Naive B cell (primary cell): ENCODE measurements at places on chromosomes 1 and 21. TPM values are rescaled to one million over a fixed set of nuclear protein-coding genes. Genes with fewer than 3 reads are reported as not detected.
A peak's percentile ranks its signal among the peaks of the same experiment; 100 is the strongest.

The TINAGL1 gene
- polyA plus RNA-seq = not detected

The ROR1 gene
- 0.36 TPM for polyA plus RNA-seq

The NKAIN1 gene
- polyA plus RNA-seq = not detected

The MEX3A gene
- not detected for polyA plus RNA-seq

The GJA8 gene
- not detected for polyA plus RNA-seq

The MPZ gene
- polyA plus RNA-seq = not detected

- no peak for DNase-seq
Observed at GRCh38 chr21:45366931-45367401, 38.0 kb upstream of the COL18A1 start.

GRCh38 chr21:42158846-42159245 lies 60.1 kb upstream of the ABCG1 start:
- no peak for DNase-seq

DNA sequence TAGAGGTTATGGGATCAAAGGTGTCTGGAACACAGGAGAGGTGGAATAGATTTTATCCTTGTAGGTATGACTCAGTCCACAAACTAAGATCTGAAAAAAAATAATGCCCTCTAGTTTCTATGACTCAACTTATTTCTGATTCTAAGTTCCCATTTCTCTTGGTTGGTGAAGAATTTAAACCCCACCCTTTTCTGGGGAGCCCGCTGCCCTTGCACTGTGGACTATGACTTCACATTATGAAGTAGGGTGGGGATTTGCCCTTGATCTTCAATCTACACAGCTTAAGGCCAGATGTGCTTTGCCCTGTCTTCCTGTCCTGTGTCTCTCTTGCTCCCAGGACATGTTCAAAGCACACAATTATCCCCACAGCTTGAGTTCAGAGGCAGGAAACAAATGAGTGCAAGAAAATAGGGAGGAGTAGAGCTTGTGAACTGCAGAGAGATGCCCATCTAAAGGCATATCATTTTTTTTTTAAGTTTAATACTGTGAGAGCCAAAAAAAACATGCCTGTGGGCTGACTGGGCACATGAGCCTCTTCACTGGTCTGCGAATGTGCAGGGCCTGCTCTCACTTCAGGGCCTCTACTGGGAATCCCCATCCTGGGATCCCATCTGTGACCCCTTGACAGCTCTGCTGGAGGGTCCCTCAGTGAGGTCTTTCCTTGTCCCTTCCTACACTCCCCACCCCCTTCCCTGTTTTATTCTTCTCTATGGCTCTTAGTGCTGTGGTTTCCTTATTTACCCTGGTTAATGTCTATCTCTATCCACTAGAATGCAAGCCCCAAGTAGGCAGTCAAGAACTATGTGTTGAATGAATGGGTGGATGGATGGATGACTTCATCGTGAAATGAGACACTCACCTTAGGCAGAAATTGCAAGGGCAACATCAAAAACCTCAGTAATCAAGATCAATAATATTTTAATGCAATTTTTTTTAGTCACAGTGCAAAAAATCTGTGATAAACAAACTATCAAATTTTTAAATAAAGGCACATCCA lies 61.5 kb downstream of the CD58 start:
- DNase-seq = no peak

- no peak for DNase-seq
Observed at GRCh38 chr1:234756066-234756774, 146.2 kb upstream of the IRF2BP2 start.

DNA sequence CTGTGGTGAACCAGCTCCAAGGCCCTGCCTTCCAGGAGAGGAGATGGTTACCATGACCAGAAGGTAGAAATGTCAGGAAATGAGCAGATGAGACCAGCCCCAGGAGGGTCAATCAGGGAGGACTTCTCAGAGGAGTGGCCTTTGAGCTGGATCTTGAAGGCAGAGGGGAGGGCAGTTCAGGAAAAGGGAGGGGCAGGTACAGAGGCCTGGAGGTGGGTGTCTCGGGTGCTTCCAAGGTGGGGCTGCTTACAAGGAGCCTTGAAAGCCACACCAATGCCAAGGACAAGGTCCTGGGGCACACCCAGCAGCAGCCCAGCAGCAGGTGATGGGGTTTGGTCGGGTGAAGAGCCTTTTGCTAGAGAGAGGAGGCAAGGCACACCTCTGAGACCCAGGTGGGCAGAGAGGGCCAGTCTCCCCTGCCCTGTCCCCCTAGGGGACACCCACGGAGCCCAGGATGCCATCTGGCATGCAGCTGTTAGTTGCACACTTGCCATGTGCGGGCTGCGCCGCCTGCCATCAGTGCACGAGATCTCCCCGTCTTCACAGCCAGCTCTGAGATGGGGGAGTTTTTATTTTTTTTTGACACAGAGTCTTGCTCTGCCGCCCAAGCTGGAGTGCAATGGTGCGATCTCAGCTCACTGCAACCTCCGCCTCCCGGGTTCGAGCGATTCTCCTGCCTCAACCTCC lies 18.5 kb downstream of the SLC66A1 start:
- DNase-seq = no peak

GRCh38 chr1:31127266-31127665 lies 61.7 kb upstream of the PUM1 start:
- DNase-seq = no peak

- peak; percentile 76 for DNase-seq
Observed at GRCh38 chr1:206663832-206664652, 20.7 kb upstream of the MAPKAPK2 start.

GRCh38 chr1:164495905-164496304 lies 63.1 kb upstream of the PBX1 start:
- DNase-seq = no peak

GRCh38 chr1:245045087-245045881 lies 109.5 kb upstream of the KIF26B start:
- DNase-seq = no peak

- no peak for DNase-seq
Observed at GRCh38 chr1:76666499-76666898, 200.8 kb upstream of the ST6GALNAC5 start.

DNA sequence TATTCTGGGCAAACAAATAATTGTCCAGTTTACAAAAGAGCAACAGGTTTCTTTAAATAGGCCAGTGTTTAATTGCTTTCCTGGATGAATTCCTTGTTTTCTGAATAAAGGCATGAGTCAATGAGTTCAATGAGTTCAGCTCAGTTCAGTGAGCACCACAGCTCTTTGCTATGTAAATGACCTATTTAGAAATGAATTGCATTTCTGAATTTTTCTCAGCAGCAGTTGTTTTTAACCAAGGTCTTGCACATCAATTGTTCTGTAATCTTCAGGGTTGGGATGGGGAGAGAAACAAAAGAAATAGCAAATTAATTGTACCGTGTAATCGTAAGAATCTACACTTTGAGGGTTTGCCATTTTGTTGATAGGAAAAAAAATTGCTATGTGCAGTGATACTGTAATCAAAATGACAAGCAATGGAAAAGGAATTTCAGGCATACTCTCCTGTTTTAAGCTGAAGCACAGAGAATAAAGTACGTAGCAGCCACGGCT lies 45.7 kb downstream of the MIS18A start:
- no peak for DNase-seq
